Mucosa of descending colon (tissue), 3 donors: ENCODE measurements at places on chromosomes 3 and 15. TPM values are rescaled to one million over a fixed set of nuclear protein-coding genes. Genes with fewer than 3 reads are reported as not detected.

DNA sequence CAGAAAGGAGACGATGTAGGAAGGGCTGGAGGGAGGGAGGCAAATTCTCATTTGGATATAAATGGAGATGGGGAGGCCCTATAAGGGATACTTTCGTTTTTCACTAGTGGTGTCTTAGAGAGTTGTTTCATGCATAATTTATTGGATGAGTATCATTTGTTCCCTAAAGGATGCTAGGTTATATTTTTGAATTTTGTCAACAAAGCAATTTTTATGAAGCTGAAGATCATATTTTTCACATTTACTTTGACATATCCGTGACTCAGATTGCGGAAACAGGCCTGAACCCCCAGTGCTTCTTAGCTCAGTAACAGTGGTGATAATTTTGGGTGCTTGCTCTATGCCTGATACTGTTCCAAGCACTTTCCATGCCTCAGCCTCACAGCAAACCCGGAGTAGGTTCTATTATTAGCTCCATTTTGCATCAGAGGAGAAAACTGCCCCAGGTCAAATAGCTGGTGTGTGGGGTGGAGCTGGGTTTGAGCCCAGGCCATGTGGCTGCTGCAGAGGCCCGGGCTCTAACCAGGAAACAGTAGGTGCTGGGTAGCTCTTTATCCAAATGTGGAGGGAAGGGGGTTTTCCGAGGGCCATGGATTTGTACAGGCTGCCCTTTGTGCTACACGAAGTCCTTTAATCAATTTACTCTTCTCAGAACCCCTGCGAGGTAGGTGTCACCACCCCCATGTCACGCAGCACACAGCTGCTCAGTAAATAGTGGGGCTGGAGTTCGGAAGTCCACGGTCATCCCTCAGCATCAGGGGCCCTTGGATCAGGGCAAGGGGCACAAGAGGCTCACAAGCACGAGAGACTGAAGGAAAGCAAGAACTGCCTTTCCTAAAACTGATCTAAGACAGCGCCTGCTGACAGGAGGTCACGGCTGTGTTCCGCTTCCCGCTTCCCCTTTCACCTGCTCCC lies 99.1 kb downstream of the SLC49A4 start:
- DNase-seq: no peak

DNA sequence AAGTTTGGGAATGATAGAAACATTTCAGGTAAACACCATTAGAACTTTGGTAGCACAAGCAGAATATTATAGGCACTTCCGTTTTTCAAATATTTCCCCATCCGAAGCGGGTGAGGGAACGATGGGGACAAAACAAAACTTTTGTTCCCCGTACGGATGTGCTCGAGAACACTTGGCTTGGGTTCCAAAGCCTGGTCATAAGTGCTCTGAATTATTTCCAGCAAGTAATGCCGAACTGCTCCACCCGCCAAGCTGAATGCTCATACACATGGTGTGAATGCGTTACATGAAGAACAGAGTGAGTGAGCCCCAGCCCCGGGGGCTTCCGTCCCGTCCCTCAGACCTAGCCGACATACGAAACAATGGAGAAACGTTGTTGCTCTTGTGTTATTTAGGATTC lies 438.2 kb upstream of the ARRDC4 start:
- no peak for DNase-seq

GRCh38 chr3:37800022-37800551 lies 61.6 kb upstream of the CTDSPL start:
- no peak for DNase-seq

Gene FXR1
- total RNA-seq: 131 TPM

GRCh38 chr15:78396976-78397375 lies 41.0 kb upstream of the IREB2 start:
- peak; percentile 82 for DNase-seq

Gene ZNF385D
- 1.9 TPM for total RNA-seq

Gene SNRPA1
- total RNA-seq: 41.5 TPM

- no peak for DNase-seq
Measured at GRCh38 chr15:25329696-25330095, 109.1 kb downstream of the UBE3A start.

Gene ARGFX
- not detected for total RNA-seq

Gene PLA2G4F
- 41.2 TPM for total RNA-seq

DNA sequence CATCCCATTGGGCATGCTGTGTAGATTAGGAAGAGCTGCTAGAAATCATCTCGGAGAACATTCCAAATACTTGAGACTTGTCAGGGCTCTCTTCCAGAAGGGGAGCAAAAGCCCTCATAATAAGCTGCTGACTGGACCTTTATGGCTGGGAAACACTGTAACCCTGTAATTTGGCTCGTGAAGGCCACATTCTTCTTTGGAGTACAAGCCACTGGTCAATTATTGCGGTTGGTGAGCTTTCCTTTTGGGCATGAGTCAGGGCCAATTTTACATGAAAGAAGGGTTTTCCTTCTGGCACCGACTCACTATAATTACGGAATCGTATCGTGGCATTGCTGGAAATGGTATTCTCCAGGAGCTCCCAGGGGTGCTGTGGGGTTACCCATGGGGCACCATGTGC lies 434.5 kb upstream of the RGMA start:
- DNase-seq: no peak

- DNase-seq: no peak
Measured at GRCh38 chr3:98013411-98014267, 21.5 kb downstream of the GABRR3 start.

GRCh38 chr3:63863150-63864007 lies at the start of the genes ATXN7 and THOC7:
Gene ATXN7, plus strand, starts transcription at chr3:63863867. Its CDS starts 48,732 bp downstream, at chr3:63912599.
Gene THOC7, minus strand, starts transcription at chr3:63863805. Its CDS starts 15 bp downstream, at chr3:63863790.
- peak; percentile 85 for DNase-seq

- DNase-seq: no peak
Measured at GRCh38 chr3:179264449-179264848, 13.5 kb upstream of the KCNMB3 start.

DNA sequence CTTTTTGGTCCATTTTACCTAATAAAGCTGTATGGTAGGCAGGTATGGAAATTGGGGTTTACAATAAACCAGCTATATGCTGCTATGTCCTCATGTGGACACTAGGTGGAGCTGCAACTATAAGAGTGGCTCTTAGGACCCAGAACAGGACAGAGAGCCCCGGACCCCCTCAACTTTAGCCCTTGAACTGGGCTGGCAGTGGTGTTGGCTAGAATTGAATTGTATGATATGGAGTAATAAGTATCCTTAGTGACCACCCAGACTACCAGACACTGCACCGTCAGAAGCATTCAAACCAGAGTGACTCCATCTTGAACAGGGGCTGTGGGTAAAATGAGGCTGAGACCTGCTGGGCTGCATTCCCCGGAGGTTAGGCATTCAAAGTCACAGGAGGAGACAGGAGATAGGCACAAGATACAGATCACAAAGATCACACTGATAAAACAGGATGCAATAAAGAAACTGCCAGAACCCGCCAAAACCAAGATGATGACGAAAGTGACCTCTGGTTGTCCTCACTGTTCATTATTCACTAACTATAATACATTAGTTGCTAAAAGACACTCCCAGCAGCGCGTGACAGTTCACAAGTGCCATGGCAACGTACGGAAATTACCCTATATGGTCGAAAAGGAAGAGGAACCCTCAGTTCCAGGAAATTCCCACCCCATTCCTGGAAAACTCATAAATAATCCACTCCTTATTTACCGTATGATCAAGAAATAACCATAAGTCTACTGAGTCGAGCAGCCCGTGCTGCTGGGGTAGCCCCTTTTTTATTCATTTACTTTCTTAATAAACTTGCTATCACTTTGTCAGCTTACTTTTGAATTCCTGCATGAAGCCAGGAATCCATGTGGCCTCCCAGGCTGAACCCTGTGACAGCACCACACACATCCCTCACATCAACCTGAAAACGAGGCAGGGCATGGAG lies 68.7 kb upstream of the BLM start:
- peak; percentile 84 for DNase-seq

Gene C3orf62
- 5.5 TPM for total RNA-seq

DNA sequence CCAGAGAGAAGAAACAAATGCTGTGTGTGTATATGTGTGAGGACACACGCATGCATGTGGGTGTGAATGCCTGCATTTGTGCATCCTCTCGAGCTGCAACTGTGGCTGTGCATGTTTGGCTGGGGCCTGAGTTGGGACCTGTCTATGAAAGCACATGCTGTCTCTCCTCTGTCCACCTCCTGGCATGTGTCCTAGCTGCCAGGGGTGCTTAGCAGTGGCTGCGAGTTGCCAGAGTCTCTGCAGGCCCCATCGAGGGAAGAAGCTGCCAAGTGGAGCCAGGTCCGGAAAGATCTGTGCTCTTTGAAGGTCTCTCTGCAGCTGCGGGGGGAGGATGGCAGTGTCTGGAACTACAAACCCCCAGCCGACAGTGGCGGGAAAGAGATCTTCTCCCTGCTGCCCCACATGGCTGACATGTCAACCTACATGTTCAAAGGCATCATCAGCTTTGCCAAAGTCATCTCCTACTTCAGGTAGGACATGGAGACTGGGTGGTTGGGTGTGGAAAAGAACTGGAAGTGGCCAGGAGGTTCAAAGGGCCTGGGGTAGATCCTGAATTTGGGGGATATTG lies 30.7 kb downstream of the NR1I2 start:
- no peak for DNase-seq

DNA sequence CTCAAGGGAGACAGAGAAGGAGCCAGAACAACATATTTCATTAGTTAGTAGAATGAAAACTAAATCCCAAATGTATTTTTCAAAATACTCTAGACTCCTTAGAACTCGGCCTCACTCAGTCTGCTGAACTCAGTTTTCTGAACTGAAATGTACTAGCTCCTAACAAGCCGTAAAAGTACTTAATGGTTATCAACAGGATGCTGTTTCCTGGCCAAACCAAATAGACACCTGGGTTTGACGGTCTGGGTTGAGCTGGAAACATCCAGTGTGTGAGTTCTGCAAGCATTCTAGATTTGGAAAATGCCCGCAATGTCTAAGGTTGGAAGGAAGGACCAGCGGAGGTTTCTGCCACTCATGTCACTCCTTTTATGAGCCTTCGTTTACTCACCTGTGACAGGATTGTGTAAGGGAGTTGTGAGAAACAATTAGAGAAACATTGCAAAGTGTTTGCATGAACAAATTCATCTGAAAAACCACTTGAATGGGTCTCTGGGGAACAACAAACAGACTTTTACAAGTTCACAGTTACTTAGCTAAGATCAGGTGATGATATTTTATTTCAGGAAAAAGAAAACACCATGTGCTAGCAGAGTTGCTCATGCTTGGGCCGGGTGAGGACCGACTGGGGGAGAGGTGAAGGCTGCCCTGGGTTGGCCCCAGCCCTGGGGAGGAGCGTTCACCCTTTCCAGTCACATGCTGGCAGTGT lies 151.0 kb downstream of the ALDH1A2 start:
- DNase-seq: peak; percentile 70

DNA sequence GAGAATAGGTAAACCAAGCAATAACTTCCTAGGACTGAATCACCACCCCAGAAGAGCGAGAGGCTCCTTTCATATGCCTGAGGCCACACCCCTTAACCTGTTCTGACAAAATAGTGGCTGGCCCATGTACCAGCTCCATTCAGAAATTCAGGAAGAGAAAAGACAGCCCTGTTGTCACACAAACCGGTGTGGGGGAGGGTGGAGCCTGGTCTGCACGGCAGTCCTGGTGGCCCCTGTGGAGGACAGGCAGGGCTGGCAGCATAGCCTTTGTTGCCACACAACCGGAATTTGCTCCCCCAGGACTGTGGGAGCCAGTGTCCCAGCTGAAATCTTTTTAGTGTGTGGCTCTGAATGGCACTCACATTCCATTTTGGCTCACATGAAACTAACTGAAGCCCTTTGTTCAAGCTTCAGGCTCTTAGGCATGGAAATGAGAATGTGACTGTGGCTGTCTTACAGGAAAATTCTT lies 23.8 kb downstream of the RLBP1 start:
- DNase-seq: no peak

DNA sequence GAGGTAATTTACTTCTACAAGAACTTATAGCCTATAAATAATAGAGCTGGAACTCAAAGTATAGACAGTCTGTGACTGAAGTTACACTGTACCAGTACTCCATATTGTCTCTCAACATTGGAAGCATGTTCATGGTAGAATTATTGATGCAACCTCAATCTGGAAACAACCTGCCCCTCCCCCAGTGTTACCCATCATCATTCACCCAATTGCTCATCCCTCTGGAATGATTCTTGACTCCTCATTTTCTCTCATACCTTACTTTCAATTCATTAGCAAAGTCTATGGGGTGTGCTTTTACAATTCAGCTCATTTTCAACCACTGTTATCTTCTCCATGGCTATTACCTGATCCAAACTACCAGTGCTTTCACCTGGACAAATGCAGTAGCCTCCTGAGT lies 151.7 kb downstream of the CPNE4 start:
- DNase-seq: no peak

DNA sequence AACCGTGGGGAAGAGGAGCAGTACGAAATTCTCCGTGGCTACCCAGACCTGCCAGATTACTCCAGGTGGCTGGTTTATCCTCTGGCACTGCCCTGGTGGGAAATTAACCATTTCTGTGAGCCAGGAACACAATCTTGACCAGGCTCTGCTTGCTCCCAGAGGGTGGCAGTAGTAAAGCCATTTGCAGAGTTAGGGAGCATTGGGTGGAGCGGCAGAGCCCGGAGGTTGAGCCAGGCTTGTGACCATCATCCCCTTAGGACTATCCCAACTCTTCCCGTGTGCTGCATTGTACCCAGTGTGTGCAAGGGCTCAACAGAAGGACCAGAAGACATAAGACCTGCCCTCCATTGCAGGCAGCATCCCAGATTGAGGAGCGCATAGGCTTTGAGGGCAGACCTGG lies 5.3 kb downstream of the KNG1 start:
- peak; percentile 33 for DNase-seq

DNA sequence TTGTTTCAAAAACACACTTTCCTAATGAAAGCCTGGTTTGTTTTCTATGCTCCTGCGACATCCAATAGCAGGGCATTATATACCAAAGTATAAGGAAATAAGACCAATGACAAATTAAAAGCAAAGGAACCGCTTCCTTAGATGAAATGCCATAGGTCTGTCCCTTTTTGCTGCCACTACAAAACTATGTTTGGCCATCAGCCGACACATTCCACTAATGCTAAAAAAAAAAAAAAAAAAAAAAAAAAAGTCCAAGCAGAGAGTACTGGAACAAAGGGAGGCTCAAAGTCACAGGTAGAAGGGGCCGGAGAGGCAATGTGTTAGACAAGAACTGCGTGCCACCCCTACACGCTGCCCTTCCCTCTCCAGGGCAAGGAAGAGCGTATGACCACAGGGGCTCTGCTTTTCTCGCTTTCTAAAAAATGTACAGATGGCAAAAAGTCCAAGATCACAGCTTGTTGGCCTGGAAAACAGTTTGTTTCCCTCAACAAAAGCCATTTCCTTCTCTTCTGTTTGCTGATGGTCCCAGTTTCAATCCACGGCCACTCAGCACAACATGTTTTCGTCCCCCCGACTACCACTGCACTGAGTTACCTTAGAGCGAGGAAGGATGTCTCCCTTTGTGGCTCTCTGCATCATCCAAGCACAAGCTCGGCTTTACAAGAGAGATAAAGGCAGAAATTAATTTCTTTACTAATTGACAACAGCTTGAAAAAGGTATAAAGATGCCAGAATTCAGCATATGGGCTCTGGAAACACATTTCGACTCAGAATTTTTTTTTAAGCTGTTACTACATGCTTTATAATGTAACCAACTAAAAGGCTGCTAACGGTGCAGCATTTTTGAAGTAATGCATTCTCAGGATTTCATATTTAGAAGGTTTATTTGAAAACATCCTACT lies 70.8 kb downstream of the ABTB1 start:
- DNase-seq: no peak

GRCh38 chr15:32677238-32677750 lies 35.8 kb downstream of the SCG5 start:
- DNase-seq: no peak
